Omental fat pad (tissue), 4 donors: ENCODE measurements at places on chromosomes 7 and 10.

- no peak for DNase-seq
Measured at GRCh38 chr10:70293169-70293843, 9.5 kb upstream of the NPFFR1 start.

- DNase-seq, result no peak
Measured at GRCh38 chr10:53699684-53700083, 927.1 kb upstream of the MBL2 start.

- no peak for DNase-seq
Measured at GRCh38 chr10:6301488-6302075, 98.8 kb downstream of the PFKFB3 start.

DNA sequence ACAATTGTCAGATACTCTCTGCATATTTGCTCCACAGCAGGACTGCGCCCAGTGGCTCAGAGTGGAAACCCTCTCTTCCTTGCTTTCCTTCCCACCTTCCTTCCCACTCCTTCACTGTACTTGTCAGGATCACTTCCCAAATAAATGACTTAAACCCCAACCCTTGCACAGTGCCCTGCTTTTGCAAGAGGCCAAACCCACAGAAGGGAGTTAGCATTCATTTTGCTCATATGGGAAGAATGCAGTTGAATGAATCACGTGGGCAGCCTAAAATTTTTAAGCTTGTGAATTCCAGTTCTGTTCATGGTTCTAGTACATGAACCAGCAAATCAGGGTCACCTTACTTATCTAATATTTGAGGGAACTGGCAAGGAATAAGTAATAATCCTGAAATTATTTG, 47.7 kb upstream of the SFMBT2 start:
- no peak for DNase-seq

DNA sequence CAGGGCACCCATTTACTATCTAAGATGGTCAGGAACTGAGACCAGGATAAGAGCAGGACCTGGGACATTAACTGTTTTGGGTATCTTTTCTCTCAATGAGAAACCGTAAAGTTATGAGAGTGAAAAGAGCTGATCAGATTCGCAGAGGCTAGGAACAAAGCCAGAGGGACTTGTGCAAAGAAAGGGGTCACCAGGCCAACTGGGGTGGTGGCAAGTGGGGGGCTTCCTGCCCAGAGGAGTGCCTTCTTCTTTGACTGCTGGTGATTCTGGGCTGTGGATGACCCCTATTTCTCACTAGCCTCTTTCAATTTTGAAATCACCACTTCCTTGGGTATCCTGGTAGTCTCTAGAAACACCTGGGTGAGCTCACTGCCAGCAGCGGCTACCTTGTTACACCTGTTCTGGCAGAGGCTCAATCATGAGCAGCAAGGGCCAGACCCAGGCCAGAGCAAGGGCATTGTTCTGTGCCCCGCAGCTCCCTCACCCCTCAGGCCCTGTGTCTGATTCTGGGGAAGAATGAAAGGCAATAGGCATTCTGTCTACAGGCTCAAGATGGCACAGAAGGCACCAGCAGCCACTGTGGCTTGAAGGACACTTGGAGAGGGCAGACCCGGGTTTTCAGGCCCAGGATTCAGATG, 999 bp downstream of the SFTPD start:
- DNase-seq, result no peak

DNA sequence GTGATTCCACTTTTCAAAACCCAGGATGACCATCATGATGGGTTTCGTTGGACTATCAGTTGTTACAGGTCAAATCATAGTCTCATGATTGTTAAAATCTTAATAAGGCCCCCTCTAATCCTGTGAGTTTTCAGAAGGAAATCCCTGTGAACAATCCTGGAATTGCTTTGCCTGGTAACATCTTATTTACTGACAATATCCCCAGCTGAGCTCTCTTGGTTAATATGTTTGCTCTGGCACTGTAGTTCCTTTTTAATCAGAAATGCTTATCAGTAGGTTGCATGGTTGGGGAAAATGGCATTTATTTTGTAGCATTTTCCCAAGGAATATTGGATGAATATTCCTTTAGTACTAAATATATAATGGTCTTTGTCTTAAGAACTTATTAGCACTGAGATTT, 163.9 kb downstream of the TCF7L2 start:
- no peak for DNase-seq

DNA sequence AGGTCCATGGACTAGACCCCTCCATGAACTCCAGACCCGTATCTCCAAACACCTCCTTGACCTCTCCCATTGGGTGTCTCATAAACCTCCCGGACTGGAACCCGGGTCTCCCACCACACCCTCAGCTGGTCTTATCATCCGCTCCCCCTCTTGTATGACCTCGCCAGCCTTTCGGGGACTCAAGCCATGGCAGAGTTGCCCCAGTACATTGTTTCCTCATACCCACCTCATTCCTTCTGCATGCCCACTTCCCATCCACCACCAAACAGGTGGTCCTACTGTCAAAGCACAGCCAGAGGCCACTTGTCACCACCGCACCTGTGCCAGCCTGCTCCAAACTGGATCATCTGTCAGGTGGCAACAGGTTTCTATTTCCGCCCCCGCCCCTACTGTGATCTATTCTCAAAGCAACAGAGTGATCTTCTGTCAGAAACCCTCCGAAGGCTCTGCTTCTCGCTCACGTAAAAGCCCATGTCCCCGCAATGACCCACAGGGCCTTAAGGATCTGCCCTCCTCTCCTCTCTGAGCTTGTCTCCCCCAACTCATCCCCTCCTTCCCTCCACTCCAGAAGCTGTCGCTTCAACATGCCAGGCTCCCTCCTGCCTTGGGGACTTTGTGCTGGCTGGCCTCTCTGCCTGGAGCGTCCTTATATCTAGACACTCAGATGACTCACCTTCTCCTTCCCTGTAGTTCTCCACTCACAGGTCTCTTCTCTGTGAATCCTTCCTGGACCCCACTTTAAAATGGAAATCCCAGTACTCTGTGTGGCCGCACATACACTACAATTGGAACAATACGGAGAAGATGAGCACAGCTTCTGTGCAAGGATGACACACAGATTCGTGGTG, 22.8 kb upstream of the PRKAG2 start:
- no peak for DNase-seq

DNA sequence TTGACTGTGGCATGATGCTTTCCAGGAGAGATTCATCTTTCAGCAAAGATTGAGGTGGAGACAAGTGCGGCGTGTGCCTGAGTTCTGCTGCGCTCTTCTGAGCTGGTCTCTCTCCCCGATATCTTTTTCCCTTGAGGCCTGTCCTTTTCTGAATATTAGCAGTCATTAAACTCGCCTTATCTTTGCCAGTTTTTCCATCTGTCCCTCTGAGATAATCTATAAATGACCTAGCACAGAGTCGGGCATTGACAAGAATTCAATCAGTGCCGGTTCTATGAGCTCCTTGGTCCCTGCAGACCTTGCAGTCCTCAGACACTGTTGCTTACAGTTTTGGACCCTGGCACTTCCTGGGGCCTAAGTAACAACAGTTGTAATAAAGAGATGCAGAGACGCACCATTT, 89.7 kb upstream of the IKZF1 start:
- no peak for DNase-seq

- DNase-seq, result no peak
Measured at GRCh38 chr7:151413241-151413640, 3.4 kb upstream of the WDR86 start.

DNA sequence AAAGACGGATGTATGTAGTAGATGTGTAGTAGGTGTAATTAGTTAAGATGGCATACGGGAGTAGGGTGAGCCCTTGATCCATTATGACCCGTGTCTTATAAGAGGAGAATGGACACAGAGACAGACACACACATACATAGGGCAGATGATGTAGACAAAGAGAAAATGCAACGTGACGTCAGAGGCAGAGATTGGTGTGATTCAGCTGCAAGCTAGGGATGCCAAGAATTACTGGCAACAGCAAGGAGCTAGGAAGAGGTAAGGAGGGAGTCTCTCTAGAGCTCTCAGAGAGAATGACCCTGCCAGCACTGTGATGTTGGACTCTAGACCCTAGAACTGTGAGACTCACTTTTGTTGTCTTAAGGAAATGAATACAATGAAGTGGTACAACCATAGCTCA, 247.0 kb upstream of the HABP2 start:
- no peak for DNase-seq

DNA sequence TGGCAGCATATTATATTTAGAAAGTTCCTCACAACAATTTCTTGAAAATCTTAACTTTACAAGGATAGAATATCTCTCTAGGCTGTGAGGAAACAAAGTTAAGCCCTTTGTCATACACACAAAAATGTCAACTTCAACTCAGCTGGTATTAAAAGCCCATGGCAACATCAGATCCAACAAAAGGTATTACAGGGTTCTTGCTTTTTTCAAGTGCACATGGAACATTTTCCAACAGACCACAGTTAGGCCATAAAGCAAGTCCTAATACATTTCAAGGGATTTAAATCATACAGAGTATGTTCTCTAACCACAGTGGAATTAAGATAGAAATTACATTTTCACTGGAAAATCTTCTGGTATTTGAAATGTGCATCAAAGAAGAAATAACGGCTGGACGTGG, 71.9 kb upstream of the OIT3 start:
- DNase-seq, result no peak

DNA sequence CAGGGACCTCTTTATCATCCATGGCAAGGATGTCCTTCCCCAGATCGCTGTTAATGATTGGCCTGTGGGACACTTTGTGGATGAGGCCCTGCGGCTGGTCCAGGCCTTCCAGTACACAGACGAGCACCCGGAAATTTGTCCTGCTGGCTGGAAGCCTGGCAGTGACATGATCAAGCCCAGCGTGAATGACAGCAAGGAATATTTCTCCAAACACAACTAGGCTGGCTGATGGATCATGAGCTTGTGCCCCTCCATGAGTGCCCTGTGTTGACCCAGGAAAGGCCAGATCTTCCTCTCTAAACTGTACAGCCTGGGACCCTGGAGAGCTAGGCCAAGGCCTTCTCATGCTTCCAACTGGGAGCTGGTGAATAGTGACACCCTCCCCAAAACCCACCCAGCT, 124.1 kb downstream of the CUL2 start:
- DNase-seq, result no peak

DNA sequence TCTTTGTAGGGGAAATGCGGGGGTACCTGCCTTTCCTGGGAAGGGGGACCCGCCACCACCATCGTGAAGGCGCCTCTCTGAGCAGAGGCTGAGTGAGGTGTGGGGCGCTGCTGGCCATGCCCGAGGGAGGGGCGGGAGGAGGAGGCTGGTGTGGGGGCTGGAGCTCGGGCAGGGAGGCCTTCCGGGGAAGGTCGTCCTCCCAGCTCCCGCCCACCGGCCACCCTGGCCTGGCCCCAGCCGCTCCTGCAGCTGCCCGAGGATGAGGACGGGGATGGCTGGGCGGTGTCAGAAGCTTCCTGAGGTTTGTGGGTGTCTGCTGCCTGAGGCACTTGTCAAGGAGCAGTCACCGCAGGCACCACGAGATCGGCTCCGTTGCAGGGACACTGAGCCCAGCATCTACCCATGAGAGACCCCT, 11.4 kb downstream of the PWWP2B start:
- DNase-seq, result no peak

DNA sequence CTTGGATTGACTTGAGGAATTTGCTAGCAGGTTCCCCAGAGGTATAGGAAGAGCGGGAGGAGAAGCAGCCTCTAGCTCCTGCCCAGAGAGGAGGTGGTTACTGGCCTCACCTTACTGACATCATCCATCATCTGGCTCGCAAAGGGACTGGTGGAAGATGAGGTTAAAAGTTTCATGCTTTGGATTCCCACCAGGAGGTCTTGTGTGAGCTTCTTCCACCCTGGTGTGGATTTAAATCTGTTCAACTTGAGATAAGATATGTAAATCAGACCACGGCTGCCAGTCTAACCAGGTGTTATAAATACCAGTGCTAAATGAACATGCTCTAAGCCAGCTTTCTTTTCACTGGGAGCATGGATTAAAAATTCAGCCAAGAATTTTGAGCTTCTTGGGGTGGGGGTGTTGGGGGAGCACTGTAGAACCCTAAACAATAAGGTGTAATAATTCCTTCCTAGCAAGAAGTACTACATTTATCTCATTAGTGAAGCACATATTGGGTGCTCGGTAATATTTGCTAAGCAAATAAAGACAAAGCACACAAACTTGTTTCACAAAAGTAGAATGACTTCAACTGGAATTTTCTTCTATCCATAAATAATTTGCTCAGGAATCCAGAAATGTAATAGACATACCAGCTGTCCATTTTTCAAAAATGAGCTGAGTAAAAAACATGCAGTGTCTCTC, 7.8 kb downstream of the PROSER2 start:
- DNase-seq, result no peak

DNA sequence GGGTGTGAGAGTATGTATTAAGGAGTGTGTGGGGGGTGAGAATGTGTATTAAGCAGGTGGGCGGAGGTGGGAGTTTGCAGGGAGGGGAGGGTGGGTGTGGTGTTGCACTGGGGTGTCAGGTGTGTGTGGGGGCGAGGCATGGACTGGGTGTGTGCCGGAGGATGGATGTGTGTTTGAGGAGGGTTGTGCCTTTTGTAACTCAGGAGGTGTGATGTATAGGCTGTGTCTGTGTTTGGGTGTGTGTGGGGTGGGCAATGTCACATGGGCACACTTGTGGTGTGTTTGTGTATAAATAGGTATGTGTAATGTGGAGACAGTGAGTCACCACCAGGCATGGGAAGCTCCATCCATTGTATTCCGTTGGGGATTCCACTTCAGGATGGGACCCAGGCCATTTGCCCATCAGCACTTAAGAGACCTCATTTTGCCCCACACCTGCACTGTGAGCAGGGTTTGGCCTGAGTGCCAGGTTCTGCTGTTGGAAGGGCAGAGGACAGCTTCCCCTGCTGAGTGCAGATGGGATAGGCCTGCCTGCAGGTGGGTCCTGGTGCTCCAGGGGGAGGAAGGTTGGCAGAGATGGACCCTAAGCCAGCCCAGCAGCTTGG, 5.8 kb downstream of the UNC5B start:
- no peak for DNase-seq

- no peak for DNase-seq
Measured at GRCh38 chr7:16791905-16792698, 12.7 kb downstream of the AGR2 start.

- no peak for DNase-seq
Measured at GRCh38 chr7:33769930-33770329, 135.4 kb upstream of the BMPER start.

- DNase-seq, result no peak
Measured at GRCh38 chr10:127278001-127278400, 81.6 kb upstream of the INSYN2A start.

DNA sequence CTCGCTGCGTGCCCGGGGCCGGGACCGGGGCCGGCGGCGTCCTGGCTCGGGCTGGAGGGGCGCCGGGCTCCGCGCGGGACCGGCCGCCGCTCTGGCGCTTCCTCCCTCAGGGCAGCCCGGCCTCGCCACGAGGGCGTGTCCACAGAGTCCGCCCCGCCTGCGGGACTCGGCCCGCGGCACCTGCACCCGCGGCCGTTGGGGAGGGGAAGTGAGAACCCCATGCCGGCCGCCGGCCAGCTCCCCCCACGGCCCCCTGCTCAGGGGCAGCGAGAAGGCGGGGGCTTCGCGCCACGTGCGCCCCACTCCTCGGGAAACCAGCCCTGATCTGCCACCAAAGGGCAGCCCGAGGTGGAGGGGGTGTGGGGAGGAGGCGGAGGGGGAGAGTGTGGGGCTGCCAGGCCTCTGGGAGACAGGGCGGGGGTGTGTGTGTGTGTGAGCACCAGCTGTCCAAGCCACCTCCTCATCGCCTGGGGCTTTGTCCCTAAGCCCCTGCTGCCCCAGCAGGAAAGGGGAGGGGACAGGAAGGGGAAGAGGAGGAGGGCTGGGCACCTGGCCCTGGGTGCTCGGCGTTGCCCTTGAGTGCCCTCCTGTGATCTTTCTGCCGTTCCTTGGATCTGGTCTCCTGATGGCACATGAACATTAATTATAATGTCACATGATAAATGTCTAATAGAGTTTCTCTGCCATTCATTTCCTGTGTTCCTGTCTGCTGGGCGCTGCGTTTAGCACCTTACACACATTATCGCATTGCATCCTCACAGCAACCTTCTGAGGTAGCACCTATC, at the start of gene PIK3AP1:
Gene PIK3AP1, minus strand, starts transcription at position 93 of the 785 bp plus-strand sequence. CDS start 120 bp downstream, outside the sequence.
- DNase-seq, result no peak
